ENCODE measurements at places on chromosomes 4 and X.

GRCh38 chrX:51456814-51457213, 39.6 kb downstream of the NUDT11 start:
- DNase-seq = peak; percentile 67

GRCh38 chrX:126164226-126164625, 1.9 kb downstream of the DCAF12L2 start:
- no peak for DNase-seq

GRCh38 chr4:110898290-110898689, 275.4 kb upstream of the PITX2 start:
- no peak for DNase-seq

- peak; percentile 8 for DNase-seq
Observed at GRCh38 chrX:136496186-136496763, 1.1 kb upstream of the HTATSF1 start.

DNA sequence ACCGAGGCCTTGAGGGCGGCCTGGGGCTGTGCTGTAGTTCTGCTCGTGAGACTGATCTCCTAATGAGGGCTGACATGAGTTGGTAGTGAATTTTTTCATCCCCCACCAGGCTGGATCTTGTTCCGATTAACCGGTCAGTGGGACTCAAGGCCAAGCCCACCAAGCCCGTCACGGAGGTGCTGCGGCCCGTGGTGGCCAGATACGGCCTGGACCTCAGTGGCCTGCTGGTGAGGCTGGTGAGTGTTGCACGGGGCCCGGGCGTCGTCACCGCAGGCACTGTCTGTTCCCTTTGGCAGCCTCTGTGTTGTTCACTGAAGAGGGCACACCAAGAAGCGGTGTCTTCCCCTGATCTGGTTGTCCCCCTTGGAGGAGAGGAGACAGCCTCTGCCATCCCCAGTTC, 18.4 kb upstream of the HGFAC start:
- no peak for DNase-seq

DNA sequence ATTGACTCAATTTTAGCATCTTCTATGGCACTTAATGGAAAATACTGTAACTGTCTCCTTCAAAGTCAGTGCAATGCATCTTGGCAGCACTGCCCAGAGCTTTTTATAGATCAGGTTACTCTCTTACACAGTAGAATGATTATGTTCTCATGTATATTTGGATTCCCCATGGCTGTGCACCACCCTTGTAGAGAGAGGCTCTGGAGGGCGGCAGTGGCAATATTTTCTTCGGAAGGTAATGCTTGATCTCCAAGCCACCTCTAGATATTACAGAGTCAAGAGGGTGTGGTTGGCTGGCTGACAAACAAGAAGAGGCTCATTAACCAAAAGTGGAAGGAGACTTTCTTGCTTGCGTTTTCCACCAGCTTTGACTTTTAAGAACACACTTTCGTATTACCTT, 72.8 kb upstream of the ARSJ start:
- DNase-seq = no peak

- DNase-seq = no peak
Observed at GRCh38 chr4:102586644-102587021, 85.5 kb downstream of the NFKB1 start.

DNA sequence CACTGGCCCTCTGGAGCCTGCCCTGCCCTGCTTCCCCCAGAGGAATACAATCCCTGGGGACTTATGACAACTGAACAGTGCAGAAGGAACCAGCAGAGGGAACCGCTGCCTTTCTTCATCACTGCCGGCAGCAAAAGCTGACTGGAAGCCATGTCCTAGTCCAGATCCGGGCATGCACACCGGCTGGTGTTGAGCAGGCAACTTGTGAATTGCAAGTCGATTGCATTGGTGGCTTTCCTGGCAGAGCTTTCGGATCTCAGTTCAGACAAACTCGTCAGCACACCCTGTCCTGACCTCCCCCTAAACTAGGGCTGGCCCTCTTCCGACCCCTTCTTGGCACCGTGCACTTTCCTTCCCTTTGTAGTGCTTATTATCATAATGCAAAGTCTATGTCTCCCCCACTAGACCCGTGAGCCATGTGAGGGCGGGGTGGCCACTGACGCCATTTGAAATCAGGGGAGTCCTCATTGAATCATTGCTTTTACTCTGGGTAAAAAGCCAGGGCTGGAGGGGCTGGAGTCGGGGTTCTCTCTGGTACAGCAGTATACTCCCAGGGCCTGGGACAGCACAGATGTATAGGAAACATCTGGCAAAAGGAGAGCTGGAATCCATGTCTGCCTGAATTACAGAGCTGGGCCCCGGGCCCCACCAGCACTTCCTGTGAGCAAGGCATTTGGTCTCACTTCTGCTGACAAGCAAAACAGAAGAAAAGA, 1.8 kb downstream of the ARHGAP4 start:
- DNase-seq = peak; percentile 66

GRCh38 chrX:14694611-14695010, 165.3 kb downstream of the GLRA2 start:
- DNase-seq = no peak

- peak; percentile 31 for DNase-seq
Observed at GRCh38 chrX:125202591-125203248, 117.0 kb upstream of the TEX13C start.

DNA sequence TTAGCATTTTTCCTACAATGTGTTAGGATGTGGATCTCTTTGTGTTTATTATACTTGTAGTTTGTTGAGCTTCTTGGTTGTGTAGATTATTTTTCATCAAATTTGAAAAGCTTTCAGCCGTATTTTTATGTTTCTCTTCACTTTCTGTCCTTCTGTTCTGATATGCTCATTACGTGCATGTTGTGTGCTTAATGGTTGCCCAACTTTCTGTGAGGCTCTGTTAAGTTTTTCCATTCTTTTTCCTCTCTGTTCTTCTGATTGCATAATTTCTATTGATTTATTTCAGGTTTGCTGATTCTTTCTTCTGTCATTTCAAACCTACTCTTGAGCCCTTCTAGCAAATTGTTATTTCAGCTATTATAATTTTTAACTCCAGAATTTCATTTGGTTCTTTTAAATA, 478.2 kb downstream of the IL1RAPL1 start:
- DNase-seq = no peak

GRCh38 chrX:112678831-112679230, 907 bp downstream of the LHFPL1 start:
- no peak for DNase-seq

GRCh38 chr4:37665333-37666320, 20.5 kb downstream of the RELL1 start:
- DNase-seq = no peak

DNA sequence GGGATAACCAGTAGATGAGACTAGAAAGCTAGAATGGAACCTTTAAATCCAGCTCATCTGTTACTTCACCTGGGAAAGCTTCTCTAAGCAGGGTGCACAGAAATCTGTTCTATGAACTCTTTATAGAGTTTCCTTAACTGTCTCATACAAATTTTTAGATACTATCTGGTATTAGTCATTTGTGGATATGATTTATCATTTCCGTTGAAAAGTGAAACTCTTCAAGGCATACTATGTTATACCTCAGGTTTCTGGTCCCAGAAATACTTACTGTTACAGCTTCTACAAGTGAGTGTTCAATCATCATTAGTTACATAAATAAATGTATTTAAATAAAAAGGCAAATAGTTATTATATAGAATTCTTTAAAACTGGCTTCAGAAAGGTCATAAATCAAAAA, 298.3 kb upstream of the AGA start:
- DNase-seq = no peak

DNA sequence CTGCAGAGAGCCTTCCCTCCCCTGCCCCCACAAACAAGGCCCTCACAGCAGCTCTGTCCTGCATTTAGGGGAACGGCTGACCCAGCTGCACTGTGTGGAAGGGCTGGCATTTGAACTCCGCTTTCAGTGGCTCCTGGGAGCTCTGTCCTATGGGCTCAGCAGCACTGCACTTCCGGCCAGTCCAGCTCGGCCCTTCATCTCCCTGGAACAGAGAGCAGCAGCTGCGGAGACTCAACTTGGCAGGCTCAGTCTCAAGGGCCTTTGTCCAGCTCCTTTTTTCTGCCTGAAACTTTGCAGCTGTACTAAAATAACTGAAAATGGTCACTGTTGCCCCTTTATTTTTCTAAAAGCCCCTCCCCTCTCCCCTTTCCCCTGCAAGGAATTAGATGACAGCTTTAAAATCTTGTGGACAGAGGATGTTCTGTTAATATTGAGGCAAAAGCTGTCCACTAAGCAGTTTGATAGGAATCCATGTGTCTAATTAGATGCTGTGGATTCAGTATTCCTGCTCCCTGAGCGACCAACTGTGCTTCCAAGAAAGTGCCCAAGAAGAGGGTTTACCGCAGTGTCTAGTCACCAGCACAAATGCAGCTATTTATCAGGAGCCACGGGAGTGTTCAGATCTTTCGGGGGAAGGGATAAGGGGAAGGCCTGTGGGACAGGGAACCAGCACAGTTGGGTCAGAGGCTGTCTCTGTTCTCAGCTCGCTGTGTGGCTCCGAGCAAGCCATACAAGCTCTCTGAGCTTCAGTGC, 133.1 kb downstream of the AFAP1 start:
- DNase-seq = peak; percentile 32

DNA sequence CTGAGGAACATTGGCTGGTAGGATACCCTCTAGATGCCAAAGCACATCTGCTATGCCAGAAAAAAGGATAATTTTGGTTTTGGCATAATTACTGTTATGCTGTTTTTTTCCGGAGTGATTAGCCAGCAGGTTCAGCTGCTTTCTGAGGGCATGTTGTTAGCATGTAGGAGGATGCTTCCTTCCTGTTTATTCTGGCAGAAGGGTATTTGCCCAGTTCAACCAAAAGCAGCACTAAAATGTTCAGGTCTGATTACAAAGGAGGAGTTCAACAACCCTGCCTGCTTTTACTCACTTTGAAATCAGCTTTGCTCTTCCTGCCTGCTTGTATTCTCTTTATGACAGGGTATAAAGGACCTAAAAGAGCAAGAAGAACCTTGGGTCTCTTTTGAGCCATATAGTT, 21.9 kb downstream of the ERCC6L start:
- no peak for DNase-seq

DNA sequence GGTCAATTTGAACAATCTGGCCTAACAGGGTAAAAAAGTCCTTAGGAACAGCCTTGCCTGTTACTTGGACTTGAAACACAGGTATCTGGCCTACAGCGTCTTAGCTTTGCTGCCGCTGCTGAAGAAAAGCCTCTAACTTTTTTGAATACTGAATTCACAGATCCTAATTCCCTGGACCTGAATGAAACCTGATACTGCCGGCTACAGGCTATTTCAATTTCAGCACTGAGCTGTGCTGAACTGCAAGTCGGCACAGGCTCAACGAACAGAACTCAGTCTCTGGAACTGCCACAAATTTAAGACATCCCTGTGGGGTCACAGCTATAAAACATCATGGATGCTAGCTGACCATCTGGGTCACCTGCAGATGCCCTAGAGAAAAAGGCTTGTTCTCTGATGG, 7.2 kb downstream of the NR0B1 start:
- peak; percentile 22 for DNase-seq

- no peak for DNase-seq
Observed at GRCh38 chrX:153019166-153019565, 25.2 kb upstream of the PNMA5 start.

- no peak for DNase-seq
Observed at GRCh38 chrX:151958101-151958500, 16.4 kb downstream of the GABRE start.

DNA sequence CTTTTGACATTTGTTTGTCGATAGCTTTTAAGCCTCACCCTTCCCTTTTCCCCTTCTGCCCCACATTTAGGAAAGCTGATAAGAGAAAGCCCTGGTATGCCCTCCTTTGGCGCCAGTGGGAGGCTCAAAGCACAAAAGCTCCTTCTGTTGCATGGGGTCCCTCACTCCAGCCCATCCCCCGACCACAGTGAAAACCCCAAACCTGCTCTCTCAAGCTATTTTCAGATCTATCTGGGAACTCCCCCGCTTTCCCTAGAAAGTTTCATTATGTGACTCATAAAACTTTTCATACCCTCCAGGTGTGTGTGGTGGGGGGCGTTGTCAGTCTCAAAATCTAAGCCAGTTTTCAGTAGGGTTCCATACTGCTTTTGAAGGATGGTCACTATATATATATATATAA, 259.0 kb upstream of the PCDH7 start:
- DNase-seq = no peak

- DNase-seq = no peak
Observed at GRCh38 chr4:8921465-8921864, 49.8 kb upstream of the HMX1 start.

DNA sequence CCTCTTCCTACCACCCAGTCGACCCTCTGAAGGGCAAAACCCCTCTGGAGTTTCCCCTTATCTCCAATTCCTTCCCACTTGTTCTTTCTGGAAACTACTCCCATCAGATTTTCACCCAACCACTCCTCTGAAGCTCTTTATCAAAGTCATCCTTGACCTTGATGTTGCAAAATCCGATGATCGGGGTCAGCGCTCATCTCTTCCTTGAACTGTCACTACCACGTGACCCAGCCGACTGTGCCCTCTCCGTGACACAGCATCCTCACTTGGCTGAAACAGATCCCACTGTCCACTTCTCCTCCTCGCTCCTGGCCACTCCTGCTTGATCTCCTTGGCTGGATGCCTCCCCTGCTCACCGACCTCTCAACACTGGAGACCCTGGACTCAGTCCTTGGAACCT, 1.1 kb downstream of the CFAP99 start:
- DNase-seq = no peak

- no peak for DNase-seq
Observed at GRCh38 chr4:76283900-76284299, 22.6 kb upstream of the STBD1 start.

DNA sequence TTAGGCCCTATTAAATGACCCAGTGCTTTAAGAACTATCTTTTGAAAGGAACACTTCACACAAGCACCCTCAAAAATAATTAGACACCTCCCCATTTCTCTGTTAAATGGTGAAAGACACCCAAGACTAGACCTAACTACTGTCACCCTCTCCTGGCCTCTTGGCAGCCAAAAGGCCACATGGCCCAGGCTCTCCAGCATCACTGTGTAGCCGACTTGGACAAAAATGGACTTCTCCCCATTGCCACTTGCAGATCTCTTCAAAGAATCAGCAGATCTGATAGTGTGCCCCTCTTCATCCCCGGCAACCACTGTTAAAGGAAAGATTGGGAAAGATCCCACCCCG, 2.0 kb downstream of the MID1IP1 start:
- no peak for DNase-seq

- DNase-seq = no peak
Observed at GRCh38 chrX:28854637-28855036, 267.4 kb downstream of the IL1RAPL1 start.

- no peak for DNase-seq
Observed at GRCh38 chr4:186819342-186820086, 95.9 kb upstream of the FAT1 start.

- no peak for DNase-seq
Observed at GRCh38 chr4:60544981-60545380, 655.1 kb upstream of the ADGRL3 start.

GRCh38 chr4:187921946-187922623, 73.5 kb upstream of the ZFP42 start:
- DNase-seq = no peak

- DNase-seq = peak; percentile 74
Observed at GRCh38 chr4:8320386-8320750, 50.8 kb downstream of the HTRA3 start.

DNA sequence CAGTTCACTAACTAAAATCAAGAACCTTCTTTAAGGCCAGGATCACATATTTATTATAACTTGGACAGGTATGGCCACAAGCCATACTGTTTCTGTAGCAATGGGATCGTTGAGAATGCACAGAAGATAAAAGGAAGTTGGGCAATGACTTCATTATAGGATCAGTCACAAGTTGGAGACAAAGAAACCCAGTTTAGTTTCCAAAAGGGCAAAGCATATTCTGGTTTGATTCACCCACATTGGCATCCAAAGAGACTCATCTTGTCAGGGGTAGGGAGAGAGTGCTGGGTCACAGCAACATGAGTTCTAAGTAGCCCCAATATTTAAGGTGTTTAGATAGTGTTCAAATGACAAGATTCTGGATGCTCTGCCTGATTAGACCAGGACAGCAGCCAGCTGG, 317.1 kb upstream of the GALNT7 start:
- DNase-seq = no peak
